Transverse colon (tissue), 4 donors: ENCODE measurements at places on chromosomes 1 and 21. TPM values are rescaled to one million over a fixed set of nuclear protein-coding genes. Genes with fewer than 3 reads are reported as not detected.

The SEC16B gene
- total RNA-seq, result 18.1 TPM

The TAS1R1 gene
- 0.48 TPM for total RNA-seq

DNA sequence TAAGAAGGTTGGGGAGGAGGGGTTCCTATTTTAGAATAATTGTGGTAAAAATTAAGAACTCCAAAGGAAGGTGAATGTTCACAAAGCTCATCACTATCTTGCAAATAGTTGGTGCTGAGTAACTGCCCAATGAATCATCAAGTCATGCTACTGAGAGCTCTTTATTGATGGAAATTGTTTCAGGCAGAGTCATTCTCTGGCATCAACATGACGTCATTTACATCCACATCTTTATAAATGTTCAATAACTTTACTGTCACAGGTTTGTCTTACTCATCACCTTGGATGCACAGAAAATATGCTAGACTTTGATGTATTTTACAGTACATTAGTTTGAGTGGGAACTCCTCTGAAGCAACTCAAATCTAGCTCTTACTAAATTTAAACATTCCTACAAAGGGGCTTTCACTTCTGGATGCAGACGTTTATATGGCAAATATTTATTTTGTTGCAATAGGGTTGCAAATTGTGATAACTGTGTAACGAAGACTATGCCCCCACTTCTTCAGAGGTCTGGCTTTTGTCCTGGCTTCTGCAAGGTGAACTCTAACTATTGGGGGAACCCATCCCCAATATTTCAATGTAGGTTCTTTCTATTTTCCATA is 273.7 kb upstream of the AJAP1 start:
- H3K36me3 ChIP-seq, result no peaks in the 10 kb centered on the region
- H3K27me3 ChIP-seq, result no peaks in the 10 kb centered on the region
- DNase-seq, result no peak

DNA sequence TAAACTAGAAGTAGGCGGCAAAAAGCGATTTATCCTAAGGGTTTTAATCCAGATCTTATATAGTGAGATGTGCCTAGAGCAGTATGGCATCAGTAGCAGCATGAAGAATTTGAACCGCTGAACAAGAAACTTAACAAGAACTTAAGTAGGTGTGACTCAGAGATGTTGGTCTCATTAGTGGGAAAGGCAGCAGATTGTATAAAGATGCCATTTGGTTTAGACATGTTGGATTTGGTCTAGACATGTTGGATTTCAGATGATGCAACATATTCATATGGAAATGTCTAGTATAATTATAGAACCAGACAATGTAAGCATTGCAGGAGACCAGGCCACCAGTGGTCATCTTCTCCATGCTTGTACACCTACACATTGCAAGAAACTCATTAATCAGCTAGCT is 42.1 kb upstream of the ZP4 start:
- DNase-seq, result no peak
- no peaks in the 10 kb centered on the region for H3K4me1 ChIP-seq
- no peak overlapping the region for H3K4me3 ChIP-seq
- no peaks in the 10 kb centered on the region for H3K27me3 ChIP-seq
- H3K36me3 ChIP-seq, result no peaks in the 10 kb centered on the region

GRCh38 chr1:70387507-70387906 is 23.6 kb upstream of the CTH start:
- no peak overlapping the region for H3K27ac ChIP-seq
- no peaks in the 10 kb centered on the region for H3K27me3 ChIP-seq
- DNase-seq, result no peak
- H3K4me1 ChIP-seq, result no peaks in the 10 kb centered on the region
- no peaks in the 10 kb centered on the region for H3K36me3 ChIP-seq
- H3K4me3 ChIP-seq, result no peak overlapping the region
